ENCODE measurements at places on chromosomes 16 and 17. TPM values are rescaled to one million over a fixed set of nuclear protein-coding genes. Genes with fewer than 3 reads are reported as not detected.

The TAOK2 gene
- total RNA-seq = 59.3 TPM

The TBC1D3D gene
- not detected for total RNA-seq

The PAQR4 gene
- total RNA-seq = 43.4 TPM

The ODAD4 gene
- total RNA-seq = not detected

The HLF gene
- 0.12 TPM for total RNA-seq

The ICAM2 gene
- not detected for total RNA-seq

GRCh38 chr17:8697323-8697741 lies 47.3 kb downstream of the CCDC42 start:
- DNase-seq = peak; percentile 34

GRCh38 chr16:68324780-68325357 lies 14.1 kb downstream of the PRMT7 start:
- DNase-seq = no peak

DNA sequence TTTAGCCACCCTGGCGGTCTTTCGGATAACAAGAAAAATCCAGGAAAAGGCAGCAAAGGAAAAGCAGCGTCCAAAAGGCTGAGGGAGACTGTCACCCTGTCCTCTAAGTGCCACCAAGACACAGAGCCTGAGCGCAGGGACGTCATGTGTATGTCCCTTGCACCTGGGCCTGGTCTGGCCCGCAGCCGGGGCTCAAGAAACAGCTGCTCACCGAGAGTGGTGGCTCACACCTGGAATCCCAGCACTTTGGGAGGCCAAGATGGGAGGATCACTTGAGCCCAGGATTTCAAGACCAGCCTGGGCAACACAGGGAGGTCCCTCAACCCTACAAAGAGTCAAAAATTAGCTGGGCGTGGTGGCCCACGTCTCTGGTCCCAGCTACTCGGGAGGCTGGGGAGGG lies 9.2 kb upstream of the MEAK7 start:
- DNase-seq = no peak

DNA sequence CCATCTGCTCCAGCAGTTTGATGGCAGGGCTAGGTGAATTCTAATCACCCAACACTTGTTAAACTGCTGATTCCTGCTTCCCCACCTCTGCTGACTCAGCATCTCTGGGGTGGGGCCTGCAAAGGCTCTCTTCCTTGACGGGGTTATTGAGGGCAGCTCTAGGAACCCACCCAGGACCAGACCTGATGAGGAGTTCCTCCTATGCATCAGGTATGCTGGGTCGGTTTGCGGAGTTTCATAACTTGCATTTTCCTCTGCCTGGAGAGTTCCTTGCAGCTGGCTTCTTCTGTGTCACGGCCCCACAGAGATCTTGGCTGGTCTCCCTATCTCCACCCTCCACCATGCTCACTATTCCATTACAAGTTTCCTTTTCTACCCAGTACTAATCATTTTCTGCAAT lies 93.4 kb upstream of the CCL2 start:
- no peak for DNase-seq

- DNase-seq = no peak
These were observed 17.9 kb downstream of the GABARAPL2 start for GRCh38 chr16:75584108-75584507.

GRCh38 chr17:46818929-46819859 lies 702 bp upstream of the WNT3 start:
- no peak for DNase-seq

DNA sequence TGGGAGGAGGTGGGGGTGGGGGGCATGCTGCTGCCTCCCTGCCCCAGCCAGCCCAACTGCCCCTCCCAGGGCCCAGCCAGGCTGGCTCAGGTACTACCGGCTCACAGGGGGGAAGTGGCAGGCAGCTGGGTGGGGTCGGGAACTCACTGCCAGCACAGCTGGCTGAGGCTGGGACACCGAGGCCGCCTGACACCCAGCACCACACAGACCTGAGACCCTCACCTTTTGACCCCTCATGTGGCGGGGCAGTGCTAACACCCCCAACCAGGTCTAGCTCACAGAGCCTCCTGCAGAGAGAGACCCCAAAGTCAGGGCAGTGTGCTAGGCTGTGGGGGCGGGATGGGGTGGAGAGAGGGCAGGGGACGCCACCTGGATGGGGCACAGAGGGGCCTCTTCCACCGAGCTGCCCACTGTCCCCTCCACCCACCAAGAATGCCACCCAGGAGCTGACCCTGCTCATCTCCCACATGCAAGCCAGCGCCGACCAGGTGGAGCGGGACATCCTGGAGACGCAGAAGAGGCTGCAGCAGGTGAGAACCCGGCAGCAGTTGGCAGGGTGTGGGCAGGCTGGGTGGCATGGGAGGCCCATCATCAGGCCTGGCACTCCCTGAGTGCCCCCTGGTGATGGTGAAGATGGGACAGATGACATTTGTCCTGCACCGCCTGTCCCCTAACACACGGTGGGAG lies 3.0 kb downstream of the EVPLL start:
- no peak for DNase-seq

GRCh38 chr17:76383546-76384221 lies 725 bp upstream of the SPHK1 start:
- no peak for DNase-seq

DNA sequence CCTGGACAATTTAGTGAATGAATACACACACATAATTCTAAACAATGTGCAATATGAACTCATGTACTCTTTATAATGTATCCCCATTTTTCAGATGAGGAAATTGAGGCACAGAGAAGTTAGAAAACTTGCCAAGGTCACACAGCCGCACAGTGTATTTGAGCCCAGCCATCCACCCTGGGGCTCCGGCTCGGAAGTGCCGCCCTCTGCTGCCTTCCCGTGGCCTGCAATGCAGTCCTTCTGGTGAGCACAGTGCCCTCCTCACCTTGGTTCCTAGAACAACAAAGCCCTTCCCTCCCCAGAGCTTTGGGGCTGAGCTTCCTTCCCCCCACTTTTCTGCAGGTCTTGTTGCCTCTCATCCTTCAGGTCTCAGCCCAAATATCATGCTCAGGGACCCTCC lies 63.7 kb downstream of the C16orf78 start:
- no peak for DNase-seq

GRCh38 chr17:6241996-6242395 lies 171.8 kb downstream of the WSCD1 start:
- DNase-seq = peak; percentile 27

DNA sequence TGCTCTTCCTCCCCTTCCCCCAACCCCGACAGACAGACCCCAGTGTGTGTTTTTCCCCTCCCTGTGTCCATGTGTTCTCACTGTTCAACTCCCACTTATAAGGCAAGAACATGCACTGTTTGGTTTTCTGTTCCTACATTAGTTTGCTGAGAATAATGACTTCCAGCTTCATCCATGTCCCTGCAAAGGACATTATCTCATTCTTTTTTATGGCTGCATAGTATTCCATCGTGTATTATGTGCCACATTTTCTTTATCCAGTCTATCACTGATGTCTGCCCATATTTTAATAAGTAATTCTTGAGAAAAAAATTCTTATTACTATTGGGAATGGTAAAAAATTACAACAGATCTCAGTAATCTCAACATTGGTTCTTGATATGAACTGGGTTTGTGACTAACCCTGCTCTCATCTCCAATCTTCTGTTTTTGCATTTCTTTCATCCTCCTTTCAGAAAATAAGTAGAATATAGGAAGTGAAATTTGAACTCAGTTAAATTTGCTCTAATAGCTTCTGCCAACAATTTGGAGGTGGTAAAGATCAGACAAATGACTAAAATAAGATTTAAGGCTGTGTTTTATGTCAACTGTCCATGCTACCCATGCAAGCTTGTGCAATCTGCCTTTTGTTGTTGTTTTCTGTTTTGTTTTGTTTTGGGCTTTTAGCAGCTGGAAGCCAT lies 11.1 kb downstream of the MARF1 start:
- no peak for DNase-seq

- no peak for DNase-seq
These were observed 140.3 kb downstream of the ASIC2 start for GRCh38 chr17:33152783-33153182.

- DNase-seq = no peak
These were observed 9.9 kb downstream of the ZFHX3 start for GRCh38 chr16:73037845-73038570.

DNA sequence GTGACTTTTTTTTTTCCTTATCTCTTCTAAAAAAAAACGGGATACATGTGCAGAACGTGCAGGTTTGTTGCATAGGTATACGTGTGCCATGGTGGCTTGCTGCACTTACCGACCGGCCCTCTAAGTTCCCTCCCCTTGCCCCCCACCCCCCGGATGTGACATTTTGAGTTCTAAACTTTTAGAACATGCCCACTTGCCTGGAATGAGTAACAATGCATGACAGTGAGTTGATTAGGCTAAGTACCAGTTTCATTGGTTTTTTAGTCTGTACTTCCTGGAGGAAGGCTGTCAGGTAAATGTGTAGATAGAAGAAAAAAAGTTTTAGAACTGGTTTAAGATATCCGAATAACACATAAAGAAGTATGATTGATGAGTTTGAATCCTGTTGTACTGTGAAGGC lies 4.0 kb downstream of the BPTF start:
- no peak for DNase-seq

- no peak for DNase-seq
These were observed 62.2 kb upstream of the LGALS9 start for GRCh38 chr17:27568811-27569210.

GRCh38 chr16:84495506-84495905 lies 9.0 kb downstream of the MEAK7 start:
- DNase-seq = no peak

Measured in G401 (cell line).